ENCODE measurements at places on chromosomes 3 and 15.

DNA sequence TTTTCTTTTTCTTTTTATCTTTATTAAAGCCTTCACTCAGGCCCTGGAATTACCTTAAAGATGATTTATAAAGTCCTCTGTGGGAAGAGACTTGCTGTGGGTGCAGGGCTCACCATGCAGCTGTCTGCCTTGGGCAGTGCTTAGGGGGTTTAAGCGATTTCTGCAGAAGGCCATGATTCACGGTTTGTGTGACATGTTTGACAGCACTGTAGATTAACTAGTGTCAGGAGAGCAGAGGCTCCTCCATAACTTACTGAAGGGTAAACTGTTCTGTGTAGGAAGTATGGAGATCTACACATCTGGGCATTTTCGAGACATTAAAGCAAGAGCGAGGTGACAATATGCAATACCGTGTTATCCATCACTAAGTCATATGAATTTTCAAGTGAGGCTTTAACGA, 137.7 kb downstream of the LRIG1 start:
- no peak for DNase-seq

- no peak for DNase-seq
Measured at GRCh38 chr3:152176998-152177397, 91.7 kb upstream of the MBNL1 start.

DNA sequence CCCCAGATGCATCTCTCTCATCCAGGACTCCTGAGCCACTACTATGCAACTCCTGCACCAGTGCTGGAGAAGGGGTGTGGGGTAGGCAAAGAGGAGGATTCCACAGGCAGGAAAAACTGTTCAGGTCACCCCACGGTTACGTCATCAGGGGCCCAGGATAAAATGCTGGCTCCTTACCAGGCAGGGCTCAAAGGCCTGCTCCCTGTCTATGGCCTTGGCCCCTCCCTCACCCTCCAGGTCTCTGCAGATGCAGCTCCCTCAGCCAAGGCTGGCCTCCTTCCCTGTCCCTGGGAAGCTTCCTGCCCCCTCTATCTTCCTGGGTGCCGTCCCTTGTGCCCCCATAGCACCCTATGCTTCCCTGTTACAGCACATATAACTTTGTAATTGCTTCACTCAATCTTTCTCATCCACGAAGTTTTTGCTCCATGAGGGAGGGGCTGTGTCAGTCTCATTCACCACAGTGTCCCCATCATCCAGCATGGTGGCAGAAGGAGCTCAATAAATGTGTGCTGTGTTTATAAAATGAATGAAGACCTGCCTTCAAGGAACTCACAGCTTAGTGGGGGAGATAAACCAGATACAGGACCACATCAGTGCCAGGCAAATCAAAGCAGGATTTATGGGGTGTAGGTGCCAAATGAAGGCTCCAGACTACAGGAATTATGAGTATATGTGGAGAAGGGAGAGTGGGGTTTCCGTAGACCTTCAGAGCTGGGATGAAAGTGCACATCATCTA, 18.6 kb downstream of the KBTBD13 start:
- DNase-seq = no peak

- no peak for DNase-seq
Measured at GRCh38 chr3:6821411-6821810, 39.5 kb upstream of the GRM7 start.

DNA sequence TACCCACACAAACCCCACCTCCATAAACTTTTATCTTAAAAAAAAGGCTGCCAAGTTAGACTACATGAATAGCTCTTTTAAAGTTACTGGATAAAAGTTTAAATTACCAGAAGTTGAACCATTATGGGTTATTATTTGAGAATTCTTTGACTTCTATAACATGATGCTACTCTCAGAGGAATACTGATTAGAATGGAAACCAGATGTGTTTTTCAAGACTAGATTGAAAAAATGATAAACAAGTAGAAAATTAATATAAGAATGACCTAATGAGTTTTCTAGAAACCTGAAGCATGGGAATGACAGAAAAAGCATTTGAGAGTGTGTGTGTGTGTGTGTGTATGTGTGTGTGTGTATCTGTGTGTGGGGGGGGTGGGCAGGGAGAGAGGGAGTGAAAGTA, 12.4 kb upstream of the FGF7 start:
- no peak for DNase-seq

DNA sequence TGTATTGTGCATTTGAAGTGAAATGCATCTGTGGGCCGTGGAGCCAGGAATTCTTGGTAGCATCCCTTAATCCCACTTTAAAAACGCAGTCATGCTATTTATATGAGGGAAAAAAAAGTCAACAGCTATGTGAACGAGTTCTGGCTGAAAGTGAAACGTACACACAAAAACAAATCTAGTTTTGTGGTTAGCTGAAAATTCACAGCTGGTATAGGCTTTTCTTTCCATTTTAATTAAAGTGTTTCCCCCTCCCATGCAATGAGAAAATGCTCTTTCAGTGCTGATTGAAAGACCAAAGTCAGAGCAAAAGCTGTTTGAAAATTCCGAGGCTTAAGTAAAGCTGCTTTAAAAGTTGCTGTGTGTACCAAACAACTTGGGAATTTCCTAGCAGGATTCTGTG, 297.4 kb downstream of the PLCL2 start:
- no peak for DNase-seq

- no peak for DNase-seq
Measured at GRCh38 chr15:52642386-52643361, 36.5 kb downstream of the ATOSA start.
